ENCODE measurements at places on chromosomes 6 and 20. TPM values are rescaled to one million over a fixed set of nuclear protein-coding genes. Genes with fewer than 3 reads are reported as not detected.

DNA sequence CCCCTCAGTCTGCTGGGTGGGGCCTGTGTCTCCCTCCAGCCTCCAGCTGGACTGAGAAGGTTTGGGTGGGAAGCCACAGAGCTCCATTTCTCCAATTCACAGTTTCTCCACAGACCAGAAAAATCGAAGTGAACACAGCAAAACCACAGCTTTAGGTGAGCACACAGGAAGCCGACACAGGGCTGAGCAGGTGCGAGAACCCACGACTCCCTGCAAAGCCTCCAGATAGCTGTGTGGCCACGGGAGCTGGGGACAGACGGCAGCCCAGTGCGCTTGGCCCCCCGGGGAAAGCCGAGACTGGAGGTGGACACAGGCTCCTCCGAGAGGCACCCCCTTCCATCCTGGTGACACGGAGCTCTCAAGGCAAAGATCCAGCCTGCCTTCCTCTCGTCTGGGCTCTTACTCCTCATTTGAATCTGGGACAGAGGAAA is 29.0 kb upstream of the MPC1 start:
- DNase-seq, result no peak

DNA sequence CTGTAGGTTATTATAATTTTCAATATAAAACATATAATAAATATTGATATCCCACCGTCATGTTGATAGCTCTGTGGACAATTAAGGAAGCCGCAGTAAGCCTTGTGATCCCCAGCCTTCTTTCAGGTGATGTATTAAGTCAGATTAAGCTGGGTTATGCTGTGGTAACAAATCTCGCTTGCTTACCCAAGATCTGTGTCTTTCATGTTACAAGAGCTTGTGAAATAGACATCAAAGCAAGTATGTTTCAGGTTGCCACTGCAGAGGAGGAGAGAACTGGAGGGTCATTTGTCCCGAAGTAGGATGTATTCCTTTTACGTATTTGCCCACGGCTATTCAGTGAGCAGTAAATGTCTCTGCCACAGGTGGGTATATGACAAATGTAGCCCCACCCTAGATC is 17.8 kb upstream of the BCKDHB start:
- DNase-seq, result no peak

DNA sequence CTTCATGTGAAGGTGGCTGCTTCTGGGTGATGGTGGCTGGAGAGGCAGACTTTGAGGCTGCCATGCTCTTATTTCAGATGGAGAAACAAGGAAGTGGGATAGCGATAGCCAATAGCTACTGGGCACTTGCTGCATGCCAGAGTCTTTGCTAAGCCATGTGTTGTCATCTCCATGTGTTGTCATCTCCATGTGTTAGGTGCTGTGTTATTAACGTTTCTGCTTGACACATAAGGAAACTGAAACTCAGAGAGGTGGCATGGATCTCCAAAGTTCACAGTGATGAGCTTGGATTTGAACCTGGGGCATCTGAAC is 16.9 kb downstream of the KIAA1755 start:
- no peak for DNase-seq

- no peak for DNase-seq
These were observed 65.2 kb downstream of the HFE start for GRCh38 chr6:26152226-26153101.

GRCh38 chr6:46690911-46691451 is 3.3 kb downstream of the TDRD6 start:
- no peak for DNase-seq

DNA sequence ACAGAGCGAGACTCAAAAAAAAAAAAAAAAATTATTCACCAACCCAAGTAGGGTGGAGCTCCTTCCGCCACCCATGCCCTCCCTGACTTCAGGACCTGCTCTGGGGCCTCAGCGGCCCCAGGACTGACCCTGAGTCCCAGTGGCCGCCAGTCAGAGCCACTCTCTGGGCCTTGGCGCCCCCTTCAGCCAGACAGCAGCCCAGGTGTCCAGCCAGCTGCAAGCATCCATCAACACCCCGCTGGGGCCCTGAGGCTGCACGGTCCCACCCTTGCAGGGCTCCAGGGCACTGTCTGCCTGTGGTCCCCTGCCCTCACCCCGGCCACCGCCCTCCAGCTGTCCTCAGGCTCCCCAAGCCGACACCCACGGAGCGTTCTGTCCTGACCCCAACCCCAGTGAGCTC is 11.4 kb upstream of the KCNQ2 start:
- DNase-seq, result no peak

GRCh38 chr6:52517502-52518278 is 59.2 kb downstream of the TRAM2 start:
- peak; percentile 88 for DNase-seq

GRCh38 chr20:12395353-12395752 is 477.7 kb downstream of the BTBD3 start:
- DNase-seq, result no peak

- DNase-seq, result peak; percentile 8
These were observed 221.6 kb upstream of the KCNG1 start for GRCh38 chr20:51244466-51244865.

DNA sequence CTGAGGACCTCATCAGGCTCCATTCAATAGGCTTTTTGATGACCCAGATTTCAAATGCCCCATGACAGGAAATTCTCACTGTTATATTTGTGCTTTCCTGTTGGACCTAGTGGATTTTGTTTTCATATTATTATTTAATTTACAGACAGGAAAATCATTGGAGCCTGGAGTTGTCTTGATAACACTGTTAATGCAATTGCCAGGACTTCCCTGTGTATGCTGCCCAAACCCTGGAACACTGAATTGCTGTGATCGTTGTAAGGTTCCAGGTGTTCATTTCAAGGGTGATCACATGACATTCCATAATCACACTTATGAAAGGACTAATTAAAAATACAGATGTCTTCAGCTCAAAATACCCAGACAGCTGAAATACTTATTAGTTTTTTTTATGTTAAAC is 783.2 kb downstream of the DHX35 start:
- DNase-seq, result peak; percentile 38

- DNase-seq, result no peak
These were observed 53.0 kb upstream of the SUPT3H start for GRCh38 chr6:45430590-45431202.

DNA sequence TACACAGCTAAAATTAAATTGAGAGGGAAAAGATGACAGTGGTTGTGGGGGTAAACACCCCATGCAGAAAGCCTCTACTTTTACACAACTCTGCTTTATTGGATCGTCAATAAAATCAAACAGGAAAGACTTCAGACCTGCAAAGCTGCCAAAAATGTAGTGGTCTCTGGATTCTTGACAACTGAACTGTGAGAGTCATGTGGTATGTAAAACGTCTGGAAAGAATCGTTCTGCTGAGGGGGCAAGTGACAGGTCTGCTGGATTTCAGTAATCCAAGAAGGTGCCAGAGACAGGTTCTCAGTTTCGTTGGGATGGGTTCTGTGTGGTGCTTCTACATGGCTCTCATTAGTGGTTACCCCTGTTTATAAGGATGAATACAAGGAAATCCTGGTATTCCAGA is 63.3 kb downstream of the TSPYL4 start:
- DNase-seq, result peak; percentile 83

Gene ECT2L
- 0.22 TPM for polyA plus RNA-seq

Gene THBD
- polyA plus RNA-seq, result 9.8 TPM

Gene OLIG3
- not detected for polyA plus RNA-seq

Gene HLA-G
- 5.5 TPM for polyA plus RNA-seq

Gene PBX2
- 94.9 TPM for polyA plus RNA-seq

Gene SPTLC3
- 2.9 TPM for polyA plus RNA-seq

Measured in muscle of back (tissue), 13 donors.